ENCODE measurements at places on chromosomes 7 and 10.

DNA sequence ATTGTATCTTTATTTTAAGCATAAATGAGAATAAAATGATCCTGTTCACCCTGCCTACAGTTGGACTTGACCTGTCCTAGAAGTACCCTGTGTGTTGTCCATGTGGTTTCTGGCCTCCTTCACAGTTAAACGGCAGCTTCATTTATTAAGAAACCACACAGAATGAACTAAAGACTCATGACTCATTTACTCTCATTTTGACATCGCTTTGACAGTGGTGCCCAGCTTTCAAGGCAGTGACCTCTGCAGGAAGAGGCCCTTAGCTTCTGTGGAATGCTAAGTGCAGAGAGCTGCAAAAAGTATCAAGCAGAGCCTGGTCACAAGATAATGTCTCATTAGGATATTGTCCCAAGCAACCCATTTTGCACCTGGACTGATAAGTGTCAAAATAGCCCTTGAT lies 93.4 kb downstream of the AVL9 start:
- DNase-seq, result no peak

DNA sequence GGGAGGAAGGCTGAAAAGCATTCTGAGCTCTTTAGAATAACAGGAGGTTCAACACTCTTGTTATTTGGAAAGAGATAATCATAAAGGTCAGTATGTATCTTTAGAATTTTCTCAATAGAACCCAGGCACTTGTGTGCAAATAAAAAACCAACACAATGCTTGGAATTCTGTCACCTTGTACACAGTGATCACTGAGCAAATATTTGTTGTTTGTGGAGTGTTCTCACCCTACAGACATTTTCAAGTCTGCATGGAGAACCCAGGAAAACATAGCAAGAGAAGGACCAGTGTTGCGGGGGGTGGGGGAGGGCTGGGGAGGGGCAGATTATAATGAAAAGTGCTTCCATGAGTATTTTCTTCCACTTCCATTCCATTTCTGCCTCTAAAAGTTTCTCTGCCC lies 87.4 kb downstream of the FAM107B start:
- no peak for DNase-seq

GRCh38 chr7:191105-191980 lies 1.0 kb upstream of the FAM20C start:
- DNase-seq, result no peak

GRCh38 chr7:116348346-116348745 lies 138.0 kb downstream of the TES start:
- DNase-seq, result no peak

- DNase-seq, result no peak
These were observed 69.1 kb downstream of the NKX6-2 start for GRCh38 chr10:132716691-132717490.

DNA sequence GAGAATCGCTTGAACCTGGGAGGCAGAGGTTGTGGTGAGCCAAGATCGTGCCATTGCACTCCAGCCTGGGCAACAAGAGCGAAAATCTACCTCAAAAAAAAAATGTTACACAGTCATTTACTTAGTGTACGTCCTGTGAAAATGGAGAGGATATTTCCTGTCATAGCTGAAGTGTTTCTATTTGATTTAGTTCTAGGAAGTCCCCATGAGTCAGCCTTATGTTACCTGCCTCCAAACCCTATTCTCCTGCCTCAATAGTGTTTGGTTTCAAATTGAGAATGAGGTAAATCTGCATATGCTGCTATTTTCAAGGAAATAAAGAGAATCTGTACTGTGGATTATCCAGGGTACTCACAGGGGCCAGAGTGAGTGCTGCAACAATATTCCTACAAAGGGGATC lies 1284.5 kb upstream of the AUTS2 start:
- no peak for DNase-seq
